ENCODE measurements at places on chromosomes 5 and 9. TPM values are rescaled to one million over a fixed set of nuclear protein-coding genes. Genes with fewer than 3 reads are reported as not detected.

Gene NTNG2
- 1.1 TPM for total RNA-seq

Gene PCA3
- total RNA-seq = not detected

Gene CD74
- total RNA-seq = 0.17 TPM

Gene SPINK6
- 1.2 TPM for total RNA-seq

Gene FBN2
- 12.8 TPM for total RNA-seq

Gene TOR4A
- 66.1 TPM for total RNA-seq

Gene SPRY4
- total RNA-seq = 27.9 TPM

Gene ZDHHC11
- total RNA-seq = 5.3 TPM

Gene ADAMTS16
- 3.9 TPM for total RNA-seq

Gene IFNA14
- total RNA-seq = not detected

Gene PRLR
- total RNA-seq = 0.34 TPM

Gene LECT2
- total RNA-seq = not detected

Gene PPP3R2
- not detected for total RNA-seq

Gene TMEFF1
- total RNA-seq = 1.2 TPM

Gene SH3GL2
- not detected for total RNA-seq

Gene PLPPR1
- not detected for total RNA-seq
